Astrocyte of the cerebellum (primary cell): ENCODE measurements at places on chromosomes 1 and 21.

DNA sequence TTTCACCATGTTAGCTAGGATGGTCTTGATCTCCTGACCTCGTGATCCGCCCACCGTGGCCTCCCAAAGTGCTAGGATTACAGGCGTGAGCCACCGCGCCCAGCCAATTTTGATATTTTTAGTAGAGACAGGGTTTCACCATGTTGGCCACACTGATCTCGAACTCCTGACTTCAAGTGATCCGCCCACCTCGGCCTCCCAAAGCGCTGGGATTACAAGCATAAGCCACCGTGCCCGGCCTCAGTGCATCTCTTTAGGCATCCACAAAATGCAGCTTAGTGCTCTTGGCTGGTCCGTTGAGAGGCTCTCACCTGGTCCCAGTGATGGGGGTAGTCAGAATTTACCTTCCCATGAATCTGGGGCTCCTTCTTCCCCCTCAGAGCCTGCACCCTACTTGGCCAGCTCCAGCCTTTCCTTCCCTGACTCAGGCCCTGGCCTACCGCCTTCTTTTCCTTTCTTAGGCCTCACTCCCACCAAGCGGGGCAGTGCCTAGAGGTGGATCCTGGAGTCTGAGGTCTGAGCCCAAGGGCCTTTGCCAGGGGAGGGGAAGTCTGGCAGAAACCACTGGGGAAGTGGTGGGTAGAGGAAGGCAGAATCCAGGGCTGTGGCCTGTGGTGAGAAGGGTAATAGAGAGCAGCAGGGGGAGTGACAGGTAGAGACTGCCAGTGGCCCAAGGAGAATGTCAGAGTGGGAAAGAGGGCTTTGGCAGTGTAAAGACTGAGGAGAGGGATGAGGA, 3.7 kb downstream of the LENEP start:
- no peak for DNase-seq

DNA sequence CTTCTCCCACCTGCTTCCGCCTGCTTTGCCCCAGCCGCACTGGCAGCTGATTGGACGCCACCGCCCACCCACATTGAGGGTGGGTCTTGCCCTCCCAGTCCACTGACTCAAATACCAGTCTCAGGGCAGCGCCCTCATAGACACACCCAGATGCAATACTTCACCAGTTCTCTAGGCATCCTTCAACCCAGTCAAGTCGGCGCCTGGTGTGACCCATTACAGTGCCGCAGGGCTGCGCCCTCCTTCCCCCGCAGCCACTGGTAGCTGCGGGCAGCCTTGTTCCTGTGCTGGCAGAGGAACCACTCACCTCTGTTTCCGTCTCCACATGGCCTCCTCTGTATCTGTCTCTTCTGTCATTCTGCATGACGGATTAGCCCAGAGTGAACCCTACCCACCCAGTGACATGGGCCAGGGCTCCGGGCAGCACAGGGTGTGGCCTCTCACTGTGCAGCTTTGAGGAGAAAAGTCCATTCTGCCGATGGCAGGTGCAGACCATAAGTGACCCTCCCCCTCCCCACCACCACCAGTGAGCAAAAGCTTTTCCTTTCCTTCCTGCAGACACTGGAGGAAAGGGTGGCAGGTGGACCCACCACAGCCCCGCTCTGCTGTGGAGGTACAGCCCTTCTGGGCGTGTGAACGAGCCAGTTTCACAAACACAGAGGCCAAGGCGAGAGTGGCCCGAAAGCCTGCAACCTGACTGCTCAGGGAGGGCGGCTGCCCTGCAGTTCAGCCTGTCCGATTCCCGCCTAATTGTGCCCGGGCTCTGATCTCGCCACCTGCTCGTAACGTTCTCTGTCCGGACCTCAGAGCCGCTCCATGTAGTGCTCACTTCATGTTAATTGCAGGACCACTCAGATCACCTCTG, 57.1 kb downstream of the FAAP20 start:
- DNase-seq = no peak

- no peak for DNase-seq
These were observed 91.4 kb downstream of the OLFM3 start for GRCh38 chr1:101905283-101905835.

- DNase-seq = peak; percentile 76
These were observed 78.8 kb downstream of the SPSB1 start for GRCh38 chr1:9371391-9371935.

- DNase-seq = no peak
These were observed 8.1 kb downstream of the KAZN start for GRCh38 chr1:14606632-14607031.

DNA sequence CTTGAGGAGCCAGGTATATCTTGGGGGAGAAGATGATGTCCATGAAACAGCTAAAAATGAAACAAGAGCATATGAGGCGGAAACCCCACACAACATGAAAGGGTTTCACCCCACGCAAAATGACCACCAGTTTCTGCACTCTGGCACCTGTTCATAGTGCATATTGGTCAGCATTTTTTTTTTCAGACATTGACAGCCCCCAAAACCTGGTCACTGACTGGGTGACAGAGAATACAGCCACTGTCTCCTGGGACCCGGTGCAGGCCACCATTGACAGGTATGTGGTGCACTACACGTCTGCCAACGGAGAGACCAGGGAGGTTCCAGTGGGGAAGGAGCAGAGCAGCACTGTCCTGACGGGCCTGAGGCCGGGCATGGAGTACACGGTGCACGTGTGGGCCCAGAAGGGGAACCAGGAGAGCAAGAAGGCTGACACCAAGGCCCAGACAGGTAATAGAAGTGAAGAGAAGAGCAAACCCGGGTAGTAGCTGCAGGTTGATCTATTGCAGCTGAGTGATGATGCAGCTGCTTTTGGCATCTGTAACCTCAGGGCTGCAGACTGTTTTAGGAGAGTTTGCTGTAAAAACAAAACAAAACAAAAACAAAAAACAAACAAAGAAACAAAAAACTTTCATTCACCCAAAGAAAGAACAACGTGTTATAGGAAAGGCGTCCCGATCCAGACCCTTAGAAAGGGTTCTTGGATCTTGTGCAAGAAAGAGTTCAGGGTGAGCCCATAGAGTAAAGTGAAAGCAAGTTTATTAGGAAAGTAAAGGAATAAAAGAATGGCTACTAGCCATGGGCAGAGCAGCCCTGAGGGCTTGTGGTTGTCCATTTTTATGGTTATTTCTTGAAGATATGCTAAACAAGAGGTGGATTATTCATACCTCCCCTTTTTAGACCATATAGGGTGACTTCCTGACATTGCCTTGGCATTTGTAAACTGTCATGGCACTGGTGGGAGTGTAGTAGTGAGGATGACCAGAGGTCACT, 51.0 kb downstream of the TNN start:
- no peak for DNase-seq

- no peak for DNase-seq
These were observed 95.1 kb downstream of the JAK1 start for GRCh38 chr1:64871256-64871655.

- no peak for DNase-seq
These were observed 1.6 kb downstream of the ADAM15 start for GRCh38 chr1:155052439-155053395.

- DNase-seq = no peak
These were observed 621.4 kb upstream of the RGS18 start for GRCh38 chr1:191536791-191537429.

GRCh38 chr1:192571668-192572067, 3.9 kb upstream of the RGS1 start:
- DNase-seq = no peak

- no peak for DNase-seq
These were observed 258.3 kb downstream of the ATG4C start for GRCh38 chr1:63042278-63042677.

- no peak for DNase-seq
These were observed 171.8 kb downstream of the TOMM20 start for GRCh38 chr1:234956821-234957329.

DNA sequence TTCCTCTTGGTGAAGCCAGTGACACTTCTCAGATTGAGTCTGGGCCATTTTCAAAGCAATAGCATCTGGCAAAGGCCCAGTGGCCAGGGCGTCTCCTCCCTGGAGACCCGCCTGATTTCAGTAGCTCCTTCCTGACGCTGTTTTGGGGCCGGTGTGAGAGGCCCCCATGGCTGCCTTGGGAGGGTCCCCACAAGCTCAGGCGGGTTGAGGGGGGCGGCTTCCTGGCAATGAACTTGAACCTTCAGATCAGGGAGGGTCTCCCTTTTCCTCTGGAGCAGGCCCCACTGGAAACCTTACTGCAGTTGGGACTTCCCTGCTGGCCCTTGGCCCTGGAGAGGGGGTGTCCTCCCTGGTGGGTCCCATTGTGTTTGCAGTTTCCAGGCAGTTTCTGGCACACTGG, 121.2 kb downstream of the CRYAA start:
- no peak for DNase-seq

GRCh38 chr1:111720274-111720976, 18.8 kb downstream of the INKA2 start:
- DNase-seq = no peak

- DNase-seq = peak; percentile 63
These were observed 356.5 kb upstream of the PTBP2 start for GRCh38 chr1:96365076-96365475.

- DNase-seq = no peak
These were observed 24.2 kb downstream of the CLEC20A start for GRCh38 chr1:178472531-178472930.

- DNase-seq = no peak
These were observed 41.7 kb downstream of the GABPA start for GRCh38 chr21:25776440-25776839.

DNA sequence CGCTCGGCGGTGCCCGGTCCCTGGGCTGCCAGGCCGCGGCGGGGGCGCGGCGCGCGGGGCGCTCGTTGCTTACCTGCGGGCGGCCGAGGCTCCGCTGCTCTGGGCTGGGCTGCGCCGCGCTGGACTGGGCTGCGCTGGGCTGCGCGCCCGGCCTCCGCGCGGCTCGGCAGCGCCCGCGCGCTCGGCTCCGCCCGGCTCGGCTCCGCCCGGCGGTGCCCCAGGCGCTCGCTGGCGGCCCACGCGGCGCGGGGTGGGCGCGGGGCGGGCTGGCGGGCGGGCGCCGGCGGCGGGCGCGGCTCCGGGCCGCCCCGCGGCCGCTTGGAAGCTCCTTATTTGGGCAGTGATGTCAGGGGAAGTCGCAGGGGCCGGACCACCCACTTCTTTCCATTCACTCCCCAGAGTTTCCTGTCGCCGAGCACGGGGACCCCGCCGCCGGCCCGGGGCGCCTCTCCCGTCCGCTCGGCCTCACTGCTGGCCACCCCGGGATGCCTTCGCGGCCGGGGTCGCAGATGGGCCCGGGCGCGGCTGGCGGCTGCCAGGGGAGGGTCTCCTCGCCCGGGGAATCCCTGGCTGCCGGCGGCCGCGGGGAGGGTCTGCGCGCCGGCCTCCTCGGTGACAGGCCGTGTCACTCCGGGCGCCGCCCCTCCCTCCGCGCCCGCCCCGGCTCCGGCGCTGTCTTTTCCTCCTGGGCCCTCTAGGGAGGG, 177.7 kb upstream of the EDN2 start:
- DNase-seq = no peak

DNA sequence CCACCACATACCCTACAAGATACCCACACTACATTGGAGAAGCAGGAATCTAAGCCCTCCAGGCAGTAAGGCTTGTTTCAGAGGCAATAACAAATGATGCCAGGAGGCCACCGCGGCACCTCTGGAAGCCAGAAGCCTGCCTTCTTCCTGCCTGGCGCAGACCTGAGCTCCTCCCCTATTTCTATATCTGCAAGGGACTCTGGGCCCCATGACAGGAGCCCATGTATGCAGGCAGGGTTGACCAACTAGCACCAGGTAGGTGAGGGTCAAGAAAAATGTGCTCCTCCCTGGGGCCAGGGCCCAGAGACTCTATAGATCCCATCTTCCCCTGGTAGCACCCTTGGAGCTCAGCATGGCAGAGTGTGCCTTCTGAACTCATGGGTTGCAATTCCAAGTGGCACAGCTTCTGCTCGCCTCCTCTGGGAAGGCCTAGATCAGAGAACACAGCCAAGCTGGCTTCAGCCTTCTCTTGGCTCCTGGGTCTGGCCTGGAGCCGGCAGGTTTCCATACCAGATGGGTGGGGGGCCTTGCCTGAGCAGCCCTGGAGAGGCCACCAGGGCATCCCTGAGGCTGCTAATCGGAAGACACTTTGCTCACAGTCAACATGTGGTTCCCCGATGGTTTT, 85.1 kb downstream of the STUM start:
- DNase-seq = no peak

DNA sequence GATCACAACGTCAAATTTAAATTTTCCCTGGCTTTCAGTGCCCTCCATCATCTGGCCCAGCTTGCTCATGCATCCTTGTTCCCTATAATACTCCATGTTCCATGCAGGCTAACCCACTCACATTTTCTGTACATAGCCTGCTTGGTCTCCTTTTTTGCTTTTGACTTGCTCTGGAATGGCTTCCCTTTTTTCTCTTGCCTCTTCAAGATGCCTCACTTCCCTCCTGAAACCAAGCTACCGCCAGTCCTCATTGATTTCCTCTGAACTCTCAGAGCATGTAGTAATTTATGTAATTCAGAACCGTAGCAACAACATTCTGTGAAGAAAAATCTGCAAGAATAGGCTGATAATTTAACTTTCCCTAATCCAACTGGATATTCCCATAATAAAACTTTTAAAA, 10.3 kb downstream of the CAP1 start:
- no peak for DNase-seq

GRCh38 chr1:246705368-246705767, 18.8 kb upstream of the SCCPDH start:
- peak; percentile 46 for DNase-seq

DNA sequence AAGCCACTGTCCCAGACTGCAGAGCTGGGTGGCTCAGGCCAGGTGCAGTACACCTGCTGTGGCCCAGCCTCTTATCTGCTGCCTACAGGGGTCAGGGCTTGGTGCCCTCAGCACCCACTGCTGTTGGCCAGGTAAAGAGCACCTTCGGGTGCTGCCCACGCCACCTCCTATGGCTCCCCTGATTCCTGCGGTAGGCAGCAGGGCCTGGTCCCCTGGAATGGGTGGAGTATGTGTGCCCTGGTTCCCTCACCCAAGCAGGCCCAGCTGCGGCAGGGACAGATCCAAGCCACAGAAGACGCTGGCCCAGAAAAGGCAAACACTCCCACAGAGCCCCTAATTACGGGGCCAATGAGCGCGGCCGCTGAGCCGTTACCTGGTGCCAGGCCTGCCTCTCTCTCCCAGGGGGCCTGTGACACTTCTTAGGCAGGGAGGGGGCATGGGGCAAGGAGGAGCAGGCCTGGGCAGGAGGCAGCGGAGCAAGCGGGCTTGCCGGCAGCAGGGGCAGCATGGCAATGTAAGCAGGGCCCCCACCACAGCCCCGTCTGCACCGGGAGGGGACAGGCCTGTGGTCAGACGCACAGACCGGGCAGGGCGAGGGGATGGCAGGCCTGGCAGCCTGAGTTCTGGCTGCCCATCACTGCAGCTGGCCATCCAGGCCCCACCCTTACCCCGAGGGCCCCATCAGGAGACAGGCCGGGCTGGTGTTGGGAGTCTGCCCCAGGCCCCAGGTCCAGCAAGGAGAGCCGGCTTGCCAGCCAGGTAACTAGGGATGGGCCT, 19.0 kb downstream of the ESPN start:
- DNase-seq = no peak

- no peak for DNase-seq
These were observed 448.1 kb upstream of the B3GALT2 start for GRCh38 chr1:193634470-193634869.

DNA sequence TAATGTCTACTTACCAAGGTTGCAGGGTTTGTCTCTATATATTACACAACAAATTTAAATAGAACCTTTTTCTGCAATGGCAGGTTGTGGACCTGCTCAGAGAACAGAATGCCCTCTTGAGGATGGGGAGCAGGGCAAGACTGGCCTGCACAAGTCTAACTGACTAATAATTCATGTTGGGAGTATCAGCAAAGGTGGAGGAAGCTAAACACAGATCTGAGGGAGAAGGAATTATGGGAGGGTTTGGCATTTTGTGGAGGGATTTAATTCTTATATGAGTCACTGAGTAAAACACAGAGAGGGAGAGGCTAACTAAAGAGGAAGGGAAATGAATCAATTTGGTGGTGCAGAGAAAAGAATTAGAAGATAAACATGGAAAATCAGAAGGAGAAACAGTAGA, 40.0 kb downstream of the CLDN17 start:
- no peak for DNase-seq
